Testis (tissue), 5 donors: ENCODE measurements at places on chromosomes 4 and X.
A peak's percentile ranks its signal among the peaks of the same experiment; 100 is the strongest.

DNA sequence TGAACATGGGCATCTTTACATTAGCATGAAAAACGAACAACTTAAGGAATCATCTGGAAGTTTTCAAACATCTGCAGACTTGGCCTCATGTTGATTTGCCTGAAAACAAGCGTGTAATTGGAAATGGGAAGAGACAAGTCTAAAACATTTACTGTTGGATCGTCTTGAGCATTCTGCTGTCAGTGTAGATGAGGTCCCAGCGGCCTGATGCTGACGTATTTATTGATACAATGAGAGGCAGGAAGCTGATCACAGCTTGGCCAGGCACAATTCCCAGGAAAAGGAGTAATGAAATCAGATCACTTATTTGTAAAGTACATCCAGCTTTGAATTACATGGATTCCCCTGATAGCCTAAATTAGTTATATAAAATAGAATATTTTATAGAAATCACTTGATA lies 210.6 kb downstream of the CLCN4 start:
- no peak for DNase-seq

DNA sequence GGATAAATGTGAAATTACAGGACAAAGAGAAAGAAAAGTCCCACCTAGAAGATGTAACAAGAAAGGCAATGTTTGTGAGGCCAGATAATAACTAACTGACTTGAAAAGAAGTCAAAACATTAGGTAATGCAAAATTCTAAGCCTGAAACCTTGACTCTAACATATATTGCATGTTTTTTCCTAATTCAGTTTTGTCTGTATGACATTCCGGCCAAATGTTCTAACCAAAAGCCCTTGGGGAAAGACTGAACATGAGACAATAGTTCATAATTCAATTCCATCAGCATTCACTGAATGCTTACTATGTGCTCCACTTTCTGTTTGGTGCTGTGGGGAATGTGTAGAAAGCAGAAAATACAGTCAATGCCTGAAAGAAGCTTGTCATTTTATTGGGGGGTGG lies 84.8 kb upstream of the PLAC1 start:
- no peak for DNase-seq

- no peak for DNase-seq
Measured at GRCh38 chrX:85215946-85216345, 27.6 kb downstream of the SATL1 start.

DNA sequence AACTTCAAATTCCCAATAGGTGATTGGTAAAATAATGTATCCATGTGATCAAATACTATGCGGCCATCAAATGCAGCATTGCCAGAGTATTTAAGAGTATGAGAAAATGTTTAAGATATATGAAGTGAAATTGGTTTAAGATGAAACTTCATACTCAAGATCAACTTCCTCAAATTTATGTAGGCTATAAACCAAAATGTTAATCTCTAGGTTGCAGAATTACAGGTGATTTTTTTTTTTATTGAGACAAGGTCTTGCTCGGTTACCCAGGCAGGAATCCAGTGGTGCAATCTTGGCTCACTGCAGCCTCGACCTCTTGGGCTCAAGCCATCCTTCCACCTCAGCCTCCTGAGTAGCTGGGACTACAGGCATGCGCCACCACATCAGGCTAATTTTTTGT lies 25.3 kb downstream of the ACSL4 start:
- no peak for DNase-seq

DNA sequence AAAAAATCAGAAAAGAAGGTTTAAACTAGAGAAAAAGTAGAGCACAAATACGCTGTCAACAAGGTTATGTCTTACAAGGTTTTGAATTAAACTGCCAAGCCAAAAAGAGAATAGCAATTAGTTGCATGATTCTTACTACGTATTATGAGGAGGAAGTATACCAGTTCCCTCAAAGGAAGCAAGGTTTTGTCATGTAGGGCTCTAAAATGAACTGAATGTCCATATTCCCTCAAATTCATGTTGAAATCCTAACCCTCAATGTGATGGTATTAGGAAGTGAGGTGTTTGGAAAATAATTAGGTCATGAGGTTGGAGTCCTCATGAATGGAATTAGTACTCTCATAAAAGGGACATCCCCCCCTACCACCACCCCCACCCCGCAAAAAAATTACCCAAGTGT lies 201.0 kb downstream of the FBXW7 start:
- DNase-seq: no peak

DNA sequence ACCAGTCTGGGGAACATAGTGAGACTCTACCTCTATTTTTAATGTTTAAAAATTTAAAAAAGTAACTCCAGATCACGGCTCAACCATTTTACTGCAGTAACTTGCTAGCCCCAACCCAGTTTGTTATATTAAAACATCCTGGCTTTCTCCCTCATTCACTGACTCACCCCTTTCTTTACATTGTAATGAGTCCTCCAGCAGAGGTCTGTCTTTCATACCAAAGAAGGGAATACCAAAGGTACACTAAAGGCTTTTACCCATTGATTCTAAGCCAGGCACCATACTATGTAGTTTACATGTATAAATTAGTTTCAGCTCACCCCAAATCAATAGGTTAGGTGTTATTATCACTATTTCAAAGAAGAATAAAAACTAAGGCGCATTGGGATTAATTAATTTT lies 286.9 kb downstream of the PACRGL start:
- no peak for DNase-seq

- no peak for DNase-seq
Measured at GRCh38 chrX:117511379-117511778, 605.2 kb downstream of the KLHL13 start.

DNA sequence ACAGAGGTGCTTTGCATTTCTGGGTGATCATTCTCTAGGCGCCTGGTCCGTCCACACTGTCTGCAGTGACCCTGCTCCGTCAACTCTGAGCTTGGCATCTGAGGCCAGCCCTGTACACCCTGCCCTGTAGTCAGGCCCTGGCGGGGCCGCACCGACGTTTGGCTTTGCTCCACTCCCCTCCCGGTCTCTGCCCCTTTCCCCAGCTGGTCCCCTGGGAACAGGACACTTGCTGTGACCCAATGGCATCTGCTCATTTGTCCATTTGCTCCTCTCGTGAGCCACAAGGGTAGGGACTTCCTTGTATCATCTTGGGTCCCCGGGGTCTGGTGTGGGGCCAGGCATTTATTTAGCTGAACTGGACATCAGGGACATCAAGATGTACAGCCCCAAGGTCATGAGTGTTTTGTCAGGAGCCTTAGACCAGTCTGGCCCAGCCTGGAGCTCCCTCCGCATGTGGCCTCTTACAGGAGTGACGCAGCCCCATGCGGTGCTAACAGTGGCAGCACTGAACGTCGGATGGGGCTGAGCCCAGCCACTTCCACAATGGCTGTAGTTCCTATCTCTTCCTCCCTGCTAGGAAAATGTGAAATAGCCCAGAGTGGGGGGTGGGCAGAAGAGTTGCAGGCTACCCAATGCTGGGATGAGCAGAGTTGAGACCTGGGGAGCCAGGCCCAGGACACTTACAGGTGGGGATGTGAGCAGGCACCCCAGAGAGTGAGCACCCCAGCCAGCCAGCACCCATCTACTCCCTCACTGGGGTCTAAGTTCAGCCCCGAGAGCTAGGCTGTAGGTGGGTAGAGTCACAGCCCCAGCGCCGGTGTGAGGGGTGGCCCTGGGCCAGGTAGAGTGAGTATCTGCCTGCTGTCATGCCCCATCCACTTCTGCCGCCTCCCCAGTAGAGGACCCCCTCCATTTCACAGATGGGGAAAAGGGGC lies 2.0 kb upstream of the SH3BP2 start:
- no peak for DNase-seq

- no peak for DNase-seq
Measured at GRCh38 chr4:2363951-2364653, 54.3 kb downstream of the ZFYVE28 start.

DNA sequence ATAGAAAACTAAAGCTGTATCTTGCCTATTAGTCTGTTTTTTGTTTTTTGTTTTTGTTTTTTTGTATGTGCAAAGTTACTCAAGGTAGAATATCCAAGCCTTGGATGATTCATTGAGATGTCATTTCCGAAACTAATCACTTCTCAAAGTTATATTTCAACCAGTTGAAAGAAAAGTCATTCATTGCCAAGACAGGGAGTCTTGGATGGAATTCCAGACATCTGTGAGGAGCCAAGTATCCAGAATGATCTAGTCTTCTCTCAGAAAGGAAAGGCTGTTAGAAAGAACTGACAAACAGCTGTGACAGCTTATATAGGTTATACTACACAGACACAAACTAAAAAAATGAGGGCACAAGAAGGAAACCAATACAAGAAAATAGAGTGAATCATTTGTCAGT lies 141.1 kb upstream of the NDST3 start:
- DNase-seq: no peak

- peak; percentile 74 for DNase-seq
Measured at GRCh38 chrX:17689971-17690409, 47.3 kb upstream of the SCML1 start.

- DNase-seq: no peak
Measured at GRCh38 chrX:130563476-130563875, 161.7 kb downstream of the RBMX2 start.

- no peak for DNase-seq
Measured at GRCh38 chrX:39650768-39651347, 446.9 kb downstream of the BCOR start.

- no peak for DNase-seq
Measured at GRCh38 chrX:136765821-136766356, 14.8 kb downstream of the ARHGEF6 start.

DNA sequence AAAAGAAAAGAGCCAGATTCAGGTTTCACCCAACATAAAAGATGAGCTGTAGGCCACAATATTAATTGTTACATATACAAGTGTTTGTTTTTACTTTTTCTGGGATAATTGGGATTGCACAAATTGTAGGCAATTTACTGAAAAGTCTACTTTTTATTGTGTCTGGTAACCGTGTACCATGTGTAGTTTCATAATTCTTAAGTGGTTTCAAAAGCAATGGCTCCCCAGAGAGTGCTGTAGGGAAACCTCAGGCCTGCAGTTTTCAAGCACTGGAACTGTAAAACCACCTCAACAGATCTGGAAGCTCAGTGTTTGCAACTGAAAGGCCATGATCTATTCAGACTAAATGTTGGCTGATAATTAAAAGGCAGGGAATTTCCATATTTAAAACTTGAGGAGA lies 53.9 kb upstream of the MMAA start:
- DNase-seq: no peak

DNA sequence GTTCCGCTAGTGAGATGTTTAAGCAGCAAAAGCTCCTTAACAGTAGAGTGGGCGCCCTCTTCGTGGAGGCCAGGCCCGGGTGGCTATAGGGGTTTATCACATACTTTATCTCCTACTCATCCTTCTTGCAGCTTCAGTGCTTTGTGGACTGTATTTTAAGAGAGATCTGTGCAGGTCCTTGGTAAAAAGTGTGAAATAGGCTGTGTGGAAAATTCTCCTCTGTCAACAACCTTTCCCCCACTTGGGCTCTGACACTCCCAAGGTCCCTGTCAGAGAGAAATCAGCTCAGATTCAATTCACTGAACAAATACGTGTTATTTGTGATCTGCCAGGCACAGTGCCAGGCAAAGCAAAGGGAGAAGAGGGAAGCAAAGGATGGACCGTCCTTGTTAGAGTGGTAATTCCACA lies 214.3 kb upstream of the PPARGC1A start:
- no peak for DNase-seq

GRCh38 chr4:10891866-10892265 lies 207.3 kb upstream of the CLNK start:
- no peak for DNase-seq

DNA sequence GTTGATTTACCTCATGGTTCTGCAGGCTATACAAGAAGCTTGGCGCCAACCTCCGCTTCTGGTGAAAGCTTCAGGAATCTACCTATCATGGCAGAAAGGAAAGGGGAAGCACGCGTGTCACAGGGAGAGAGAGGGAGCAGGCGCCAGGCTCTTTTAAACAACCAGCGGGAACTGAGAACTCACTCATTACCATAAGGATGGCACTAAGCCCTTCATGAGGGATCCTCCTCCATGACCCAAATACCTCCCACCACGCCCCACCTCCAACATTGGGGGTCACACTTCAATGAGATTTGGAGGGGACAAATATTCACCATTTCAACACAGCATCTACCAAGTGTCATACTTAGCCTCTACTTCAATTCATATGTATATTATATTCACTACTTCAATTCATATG lies 18.8 kb upstream of the TBC1D8B start:
- no peak for DNase-seq

DNA sequence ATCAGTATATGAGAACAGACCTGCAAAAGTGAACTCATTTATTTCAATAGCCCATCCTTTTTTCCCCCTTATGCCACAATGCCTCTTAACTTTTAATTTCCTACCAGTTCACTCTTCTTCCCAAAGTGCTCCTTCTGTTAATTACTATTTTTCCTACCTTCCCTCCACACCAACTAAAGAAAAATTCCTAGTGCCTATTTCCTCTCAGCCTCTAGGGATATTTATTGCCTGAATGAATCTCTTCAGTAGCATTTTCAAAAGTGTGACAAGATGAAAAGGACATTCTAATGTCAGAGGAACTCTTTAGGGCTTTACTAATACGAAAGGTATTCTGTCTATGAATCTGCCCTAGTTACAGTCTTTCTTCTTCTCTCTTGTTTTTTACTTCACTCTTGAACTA lies 181.1 kb upstream of the SPRY1 start:
- DNase-seq: no peak

- DNase-seq: peak; percentile 32
Measured at GRCh38 chr4:52846502-52846901, 15.6 kb upstream of the RASL11B start.
